Endothelial cell of umbilical vein (primary cell): ENCODE measurements at places on chromosomes 7 and 10.
A peak's percentile ranks its signal among the peaks of the same experiment; 100 is the strongest.

DNA sequence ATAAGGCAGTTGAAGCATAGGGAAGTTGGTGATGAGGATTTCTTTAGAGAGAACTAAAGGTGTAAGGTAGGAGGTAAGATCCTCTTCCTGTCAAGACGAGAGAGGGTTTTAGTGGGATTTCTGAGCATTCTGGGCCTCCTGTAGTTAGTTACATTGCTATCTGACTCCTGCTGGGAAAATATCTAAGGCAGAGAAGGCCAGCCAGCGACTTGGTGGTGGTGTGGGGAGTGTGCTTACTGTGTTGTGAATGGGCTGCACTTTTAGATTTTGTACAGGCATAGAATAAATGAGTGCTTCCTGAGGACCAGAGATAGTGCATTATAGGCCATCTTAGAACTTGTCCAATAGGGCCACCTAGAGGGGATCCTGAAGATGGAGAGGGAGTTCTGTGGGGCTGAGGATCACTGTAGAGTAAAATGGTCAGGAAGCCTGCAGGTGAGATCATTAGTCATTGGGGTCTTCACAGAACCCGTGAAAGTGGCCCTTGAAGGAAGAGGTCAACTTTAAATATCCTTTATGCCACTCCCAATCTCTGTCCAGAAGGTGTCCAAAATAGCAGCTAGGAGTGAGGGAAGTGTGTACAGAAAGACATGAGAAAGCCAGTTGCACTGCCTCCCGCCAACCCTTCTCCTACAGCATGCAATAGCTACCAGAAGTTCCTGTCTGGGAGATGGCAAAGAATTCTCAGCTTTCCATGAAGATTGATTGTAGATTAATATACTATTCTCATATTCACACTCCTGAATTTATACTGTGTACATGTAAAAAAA lies 266.6 kb downstream of the POLR1F start:
- DNase-seq, result peak; percentile 30

DNA sequence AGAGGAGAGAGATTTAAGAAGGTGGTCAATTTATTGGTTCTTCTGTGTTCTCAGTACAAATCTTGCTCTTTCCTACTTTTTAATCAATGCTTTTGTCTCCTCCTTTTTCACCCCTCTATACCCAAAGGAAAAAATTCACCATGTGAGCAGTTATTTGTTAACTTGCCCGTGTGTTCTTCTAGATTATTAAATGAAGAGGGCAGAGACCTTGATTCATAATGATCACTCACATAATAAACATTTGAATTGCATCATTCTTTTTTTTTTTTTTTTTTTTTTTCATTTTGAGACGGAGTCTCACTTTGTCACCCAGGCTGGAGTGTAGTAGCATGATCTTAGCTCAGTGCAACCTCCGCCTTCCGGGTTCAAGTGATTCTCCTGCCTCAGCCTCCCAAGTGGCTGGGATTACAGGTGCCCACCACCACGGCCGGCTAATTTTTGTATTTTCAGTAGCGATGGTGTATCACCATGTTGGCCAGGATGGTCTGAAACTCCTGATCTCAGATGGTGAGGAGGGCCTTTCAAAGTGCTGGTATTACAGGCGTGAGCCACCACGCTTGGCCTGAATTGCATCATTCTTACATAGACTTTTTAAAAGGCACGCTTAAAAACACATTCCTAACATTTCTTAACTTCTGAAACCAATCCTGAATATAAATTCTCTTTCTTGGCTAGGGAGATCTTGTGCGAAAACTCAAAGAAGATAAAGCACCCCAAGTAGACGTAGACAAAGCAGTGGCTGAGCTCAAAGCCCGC lies 3.6 kb downstream of the GARS1 start:
- DNase-seq, result no peak

GRCh38 chr7:157775021-157775559 lies 438.3 kb downstream of the DNAJB6 start:
- DNase-seq, result no peak

GRCh38 chr10:96511044-96511945 lies 2.4 kb downstream of the TLL2 start:
- peak; percentile 23 for DNase-seq

- no peak for DNase-seq
These were observed 10.4 kb downstream of the NUB1 start for GRCh38 chr7:151351967-151352366.

- no peak for DNase-seq
These were observed 203.7 kb downstream of the TSPAN12 start for GRCh38 chr7:120654241-120654640.

DNA sequence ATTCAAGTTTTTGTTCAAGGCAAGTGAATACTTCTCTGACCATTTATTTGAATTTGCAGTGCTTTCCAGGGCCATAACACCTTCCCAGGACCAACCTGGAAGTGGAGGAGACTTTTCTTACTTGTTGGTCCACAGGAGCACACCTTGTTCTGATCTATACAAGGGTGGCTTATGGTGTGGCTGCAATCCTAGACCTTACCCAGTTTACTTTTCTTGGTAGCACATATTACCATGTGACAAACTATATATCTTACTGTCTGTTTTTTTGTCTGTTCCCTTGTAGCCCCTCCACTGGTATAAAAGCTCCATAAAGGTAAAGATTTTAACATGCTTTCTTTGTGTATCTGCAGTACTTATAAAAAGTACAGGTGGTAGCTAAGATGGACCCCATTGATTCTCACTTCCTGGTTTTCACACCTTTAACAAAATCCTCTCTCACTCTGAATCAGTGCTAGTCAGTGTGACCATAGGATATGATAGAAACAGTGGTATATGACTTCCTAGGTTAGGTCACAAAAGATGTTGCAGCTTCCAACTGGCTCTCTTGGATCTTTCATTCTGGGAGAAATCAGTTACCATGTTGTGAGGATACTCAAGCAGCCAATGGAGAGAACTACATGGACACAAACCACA lies 5.6 kb upstream of the ASB4 start:
- no peak for DNase-seq

DNA sequence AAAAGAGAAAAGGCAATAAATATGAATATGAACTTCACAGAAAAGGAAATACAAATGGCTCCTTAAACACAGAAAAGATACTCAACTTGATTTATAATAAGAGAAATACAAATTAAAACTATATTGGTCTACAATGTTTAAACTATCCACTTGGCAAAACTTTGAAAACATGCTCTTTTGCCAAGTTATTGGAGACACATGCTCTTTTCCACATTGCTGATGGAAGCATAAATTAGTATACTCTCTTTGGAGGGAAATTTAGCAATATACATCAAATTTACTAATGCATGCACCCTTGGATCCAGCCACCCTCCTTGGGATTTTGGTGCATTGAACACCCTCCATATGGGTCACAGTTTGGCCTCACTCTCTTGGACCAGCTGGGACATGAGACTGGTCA lies 7.9 kb downstream of the TAS2R60 start:
- no peak for DNase-seq

DNA sequence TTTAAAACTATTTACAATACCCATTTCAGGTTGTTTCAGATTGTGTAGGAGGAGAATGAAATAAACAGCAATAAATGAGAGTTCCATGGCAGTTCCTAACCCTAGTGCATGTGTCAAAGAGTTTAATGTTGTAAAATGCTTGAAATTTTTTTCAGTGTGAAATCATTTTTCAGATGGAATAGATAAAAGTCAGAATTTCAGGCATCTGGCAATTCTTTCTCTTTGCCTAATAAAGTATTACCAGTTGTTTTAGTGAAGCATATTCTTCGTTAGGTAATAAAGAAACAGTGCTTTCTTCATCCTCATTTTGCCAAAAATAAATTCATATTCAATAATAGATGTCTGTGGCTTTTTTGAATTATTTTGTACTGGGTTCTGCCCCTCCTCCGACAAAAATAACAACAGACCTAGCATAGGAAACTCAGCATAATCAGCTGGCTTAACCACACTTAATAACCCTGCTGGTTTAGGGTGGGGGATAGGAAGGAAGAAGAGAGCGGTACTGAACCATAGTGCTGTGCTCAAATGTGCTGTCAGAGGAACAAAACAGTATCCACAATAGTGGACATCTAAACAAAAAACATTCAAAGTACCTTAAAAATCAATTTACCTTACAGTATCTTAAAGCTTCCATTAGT lies 39.1 kb downstream of the MINDY3 start:
- no peak for DNase-seq

GRCh38 chr7:32670110-32671025 lies 175.1 kb downstream of the AVL9 start:
- peak; percentile 74 for DNase-seq

DNA sequence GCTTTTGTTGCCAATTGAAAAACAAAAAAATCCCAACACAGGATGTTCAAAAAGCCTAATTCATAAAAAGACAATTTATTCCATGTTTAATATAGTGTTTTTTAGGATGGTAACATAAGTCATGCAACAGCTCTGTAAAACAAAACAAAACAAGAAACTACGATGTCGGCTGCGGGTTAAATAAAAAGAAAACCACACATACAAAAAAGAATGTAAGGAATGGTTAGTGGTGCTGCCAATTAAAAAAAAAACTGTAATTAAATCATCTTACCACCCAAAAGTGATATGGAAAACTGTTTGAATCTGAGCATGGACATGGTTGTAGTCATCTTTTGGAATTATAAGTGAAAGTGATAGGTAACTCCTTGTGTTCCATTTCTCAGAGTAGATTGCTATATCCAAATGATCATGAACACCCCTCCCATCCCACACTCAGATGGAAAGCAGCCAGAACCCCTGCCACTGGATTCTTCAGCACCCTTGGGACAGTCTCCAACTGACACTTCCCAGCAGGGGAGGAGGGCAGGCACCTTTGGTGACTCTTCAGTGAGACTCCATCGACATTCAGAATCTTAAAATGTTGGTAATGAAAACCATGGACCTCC lies 14.3 kb upstream of the DAGLB start:
- no peak for DNase-seq

DNA sequence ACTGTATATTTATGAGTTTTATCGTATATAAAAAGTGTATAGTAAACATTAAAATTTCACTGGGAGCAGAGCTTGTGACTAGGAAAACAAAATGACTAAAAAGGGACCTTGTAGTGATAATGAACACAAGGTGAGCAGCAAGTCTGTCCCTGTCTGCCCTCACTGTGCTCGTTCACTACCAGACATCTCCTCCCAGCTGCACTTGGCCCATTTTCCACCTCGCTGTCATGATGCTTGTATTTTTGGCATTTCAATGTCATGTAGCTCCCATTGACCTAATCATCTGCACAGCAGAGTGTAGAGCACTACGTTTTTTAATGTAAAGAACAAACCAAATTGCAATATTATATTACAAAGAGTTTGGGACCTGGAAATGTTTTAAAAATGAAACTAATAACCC lies 207.2 kb downstream of the ZEB1 start:
- no peak for DNase-seq

DNA sequence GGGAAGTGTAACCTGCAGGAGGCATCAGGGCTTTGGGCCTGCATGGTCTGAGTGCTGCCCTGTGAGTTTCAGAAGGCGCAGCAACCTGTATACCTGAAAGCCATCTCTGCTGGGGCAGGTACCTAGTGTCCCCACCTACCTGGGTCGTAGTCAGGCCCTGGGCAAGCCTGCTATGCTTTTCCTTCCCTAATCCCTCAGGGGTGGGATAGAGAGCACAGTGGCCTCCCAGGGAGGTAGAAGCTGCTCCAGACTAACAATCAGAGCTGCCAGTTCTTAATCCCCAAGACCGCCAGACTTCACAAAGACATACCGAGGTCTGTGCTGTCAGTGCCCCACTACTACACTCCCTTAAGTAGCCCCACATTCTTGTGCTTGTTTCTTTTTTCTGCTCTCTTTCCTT lies 52.0 kb downstream of the PTEN start:
- DNase-seq, result no peak

DNA sequence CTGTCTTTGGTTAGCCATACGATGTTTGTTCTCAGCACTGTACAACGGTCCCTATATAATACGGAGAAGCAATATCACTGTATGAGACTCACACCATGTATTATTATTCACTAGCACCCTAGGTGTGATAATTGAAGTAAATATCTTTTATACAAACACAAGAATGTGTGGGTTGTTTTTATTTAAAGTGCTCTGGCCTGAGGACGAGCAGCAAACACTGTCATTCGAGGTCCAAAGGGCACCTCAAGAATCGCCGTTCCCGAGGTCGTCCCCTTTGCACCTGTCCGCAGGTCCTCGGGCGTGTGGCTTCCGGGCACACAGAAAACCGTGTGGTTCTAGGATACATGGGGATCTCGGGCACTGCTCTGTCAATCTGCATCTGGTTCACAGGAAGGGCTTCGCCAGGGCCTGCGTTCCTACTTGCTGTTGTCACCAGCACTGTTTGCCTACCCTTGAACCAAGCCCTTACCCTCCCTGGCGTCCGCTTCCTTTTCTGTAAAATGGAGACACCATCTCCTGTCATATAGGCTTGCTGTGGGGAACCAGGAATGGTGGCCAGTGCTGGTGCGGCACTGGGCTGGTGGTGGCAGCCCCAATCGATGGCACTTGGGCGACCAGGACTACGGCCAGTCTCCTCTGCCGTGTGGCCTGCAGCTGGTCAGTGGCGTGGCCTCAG lies 28.5 kb upstream of the SH2B2 start:
- no peak for DNase-seq
